ENCODE measurements at places on chromosomes 7 and 10.

- DNase-seq = no peak
Measured at GRCh38 chr7:135245226-135246190, 11.9 kb downstream of the STRA8 start.

DNA sequence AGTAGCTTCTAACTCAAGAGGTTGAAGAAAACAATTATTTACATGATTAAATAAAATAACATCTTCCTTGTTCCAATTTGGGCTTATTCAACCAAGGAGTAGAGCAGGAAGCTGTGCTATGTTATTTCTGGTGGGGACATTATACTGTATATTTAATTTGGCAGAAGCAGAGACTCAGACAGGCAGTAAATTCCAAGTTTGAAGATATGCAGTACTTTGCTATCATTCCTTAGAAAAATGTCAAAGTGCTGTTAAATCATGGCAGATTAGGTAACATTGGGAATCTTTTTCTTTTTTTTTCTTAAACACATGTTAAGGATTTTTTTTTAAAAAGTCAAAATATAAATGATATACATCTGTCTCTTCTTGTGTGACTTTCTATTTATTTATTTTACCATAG is 190.1 kb downstream of the SUGCT start:
- no peak for DNase-seq

DNA sequence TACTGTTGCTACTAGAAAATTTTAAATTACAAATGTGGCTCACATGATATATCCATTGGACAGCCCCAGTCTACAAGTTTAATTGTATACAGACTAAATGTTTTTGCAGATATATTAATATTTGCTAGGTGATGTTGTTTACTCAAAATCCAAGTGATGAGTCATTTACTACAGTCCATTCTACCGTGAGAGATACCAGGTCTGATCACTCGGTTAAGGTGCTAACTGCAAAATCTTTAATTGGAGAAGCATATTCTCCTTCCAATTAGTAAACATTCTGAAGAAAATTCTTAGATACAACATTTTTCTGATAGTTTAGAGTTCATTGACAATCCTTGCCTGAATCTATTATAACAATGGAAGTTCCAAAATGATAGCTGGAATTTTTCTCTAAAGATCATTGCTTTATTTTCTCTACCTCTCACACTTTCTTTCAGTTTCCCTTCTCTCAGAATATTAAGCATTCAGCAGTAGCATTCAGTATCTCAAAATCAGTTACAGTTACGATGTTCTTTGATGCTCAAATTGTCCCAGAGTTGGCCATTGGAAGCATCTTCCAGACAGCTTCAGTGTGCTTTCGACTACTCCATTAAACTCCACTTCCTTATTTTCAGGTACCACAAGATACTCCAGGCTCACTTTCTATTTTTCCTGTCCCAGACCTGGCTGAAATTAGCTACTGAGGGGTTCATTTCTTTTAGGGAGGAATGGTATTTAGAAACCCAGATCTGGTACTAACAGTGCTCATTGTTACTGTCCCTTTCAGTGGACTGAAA is 2.3 kb downstream of the ABCB1 start:
- DNase-seq = peak; percentile 13

GRCh38 chr10:98115031-98115787 is 19.2 kb upstream of the R3HCC1L start:
- DNase-seq = no peak

- no peak for DNase-seq
Measured at GRCh38 chr10:19576576-19576975, 239.7 kb upstream of the PLXDC2 start.

DNA sequence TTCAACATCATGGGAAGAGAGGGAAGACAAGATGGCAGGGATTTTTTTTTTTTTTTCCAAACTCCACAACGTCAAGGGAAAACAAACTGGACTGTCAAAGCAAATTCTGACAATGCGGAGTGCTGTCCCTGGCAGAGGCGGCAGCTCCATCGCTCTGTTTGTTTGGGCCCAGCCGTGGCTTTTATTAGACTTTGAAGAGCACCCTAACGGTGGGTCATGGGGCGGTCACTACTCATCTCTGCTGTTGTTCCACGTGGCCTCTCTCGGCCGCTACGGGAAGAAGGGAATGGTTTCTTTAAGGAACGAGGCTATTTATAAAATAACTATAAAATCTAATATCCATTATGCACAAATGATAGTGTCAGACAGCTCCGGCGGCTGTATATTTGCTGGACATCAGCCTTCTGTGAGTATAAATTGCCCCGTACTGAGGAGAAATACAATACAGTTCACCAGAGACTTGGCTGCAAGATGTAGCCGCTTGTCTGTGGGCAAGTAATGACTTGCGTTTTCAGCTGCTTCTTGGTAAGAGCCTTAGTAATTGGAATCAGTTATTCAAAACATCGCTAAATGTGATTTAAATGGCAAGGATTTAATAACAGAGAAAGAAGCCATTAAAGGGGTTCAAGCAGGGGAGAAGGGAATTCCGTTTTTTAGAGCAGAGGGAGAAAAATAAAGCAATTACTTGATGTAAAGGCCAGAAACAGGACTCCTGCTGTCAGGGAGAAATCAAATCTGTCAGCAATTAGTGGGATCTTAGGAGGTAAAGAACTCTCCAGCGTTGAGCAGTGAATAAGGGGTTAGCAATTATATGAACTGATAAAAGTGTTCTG is 61.7 kb upstream of the RAB11FIP2 start:
- no peak for DNase-seq

DNA sequence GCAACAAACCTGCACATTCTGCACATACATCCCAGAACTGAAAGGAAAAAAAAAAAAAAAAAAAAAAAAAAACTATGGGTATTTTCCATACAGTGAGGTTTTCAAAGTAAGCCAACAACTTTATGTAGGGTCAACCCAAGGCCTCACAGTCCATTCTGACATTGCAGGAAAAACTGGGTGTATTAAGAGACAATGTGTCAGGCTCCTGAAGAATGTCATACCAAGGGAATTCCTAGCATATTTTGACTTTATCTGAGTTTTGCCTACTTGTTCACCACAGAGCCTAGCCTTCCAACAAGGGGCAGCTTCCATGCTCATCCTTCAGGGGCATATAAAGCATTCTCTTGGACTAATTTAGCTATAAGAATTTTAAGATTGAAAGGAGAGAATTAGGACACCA is 368.9 kb downstream of the PLXDC2 start:
- DNase-seq = no peak
